ENCODE measurements at places on chromosomes 12 and 14. TPM values are rescaled to one million over a fixed set of nuclear protein-coding genes. Genes with fewer than 3 reads are reported as not detected.

DNA sequence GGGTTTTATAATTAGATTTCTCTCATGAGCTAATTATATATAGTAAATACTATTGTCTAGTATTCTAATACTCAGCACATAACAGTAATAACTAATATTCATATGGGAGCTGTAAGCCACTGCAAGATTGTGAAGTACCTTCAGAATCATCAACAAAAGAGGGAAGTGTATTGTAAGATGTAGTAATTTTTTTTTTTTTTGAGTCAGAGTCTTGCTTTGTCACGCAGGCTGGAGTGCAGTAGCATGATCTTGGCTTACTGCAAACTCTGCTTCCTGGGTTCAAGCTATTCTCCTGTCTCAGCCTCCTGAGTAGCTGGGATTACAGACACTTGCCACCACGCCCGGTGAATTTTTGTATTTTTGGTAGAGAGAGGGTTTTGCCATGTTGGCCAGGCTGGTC, 3.1 kb downstream of the GPR33 start:
- DNase-seq: no peak

DNA sequence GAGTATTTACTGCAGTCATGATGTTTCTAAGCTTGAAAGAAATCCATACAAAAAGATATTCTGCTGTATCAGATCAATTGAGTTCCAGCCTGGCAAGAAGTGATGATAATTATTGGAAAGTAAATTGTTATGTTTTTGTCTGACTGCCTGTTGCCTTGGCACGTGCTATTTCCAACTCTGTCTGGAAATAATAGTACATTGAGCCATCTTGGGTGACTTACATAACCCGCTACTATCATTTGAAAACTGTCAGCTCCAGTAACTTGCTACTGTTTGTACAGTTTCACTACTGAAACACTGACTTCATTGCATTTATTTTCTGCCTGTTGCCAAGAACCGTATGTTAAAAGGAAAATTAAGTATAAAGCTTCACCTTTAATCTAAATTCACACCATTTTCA, 318.6 kb downstream of the ITPR2 start:
- DNase-seq: no peak

NPAS3 gene
- 0.60 TPM for total RNA-seq

ABCC9 gene
- total RNA-seq: not detected

- no peak for DNase-seq
Observed at GRCh38 chr12:52190860-52191729, 719 bp downstream of the KRT80 start.

GRCh38 chr12:74317078-74317601, 220.5 kb upstream of the ATXN7L3B start:
- DNase-seq: no peak

TTC9 gene
- 29.5 TPM for total RNA-seq

GRCh38 chr12:112809684-112810083, 18.1 kb downstream of the RPH3A start:
- no peak for DNase-seq
